ENCODE measurements at places on chromosomes 5 and 9.

GRCh38 chr9:135714242-135715055 lies 12.5 kb downstream of the KCNT1 start:
- DNase-seq: no peak

DNA sequence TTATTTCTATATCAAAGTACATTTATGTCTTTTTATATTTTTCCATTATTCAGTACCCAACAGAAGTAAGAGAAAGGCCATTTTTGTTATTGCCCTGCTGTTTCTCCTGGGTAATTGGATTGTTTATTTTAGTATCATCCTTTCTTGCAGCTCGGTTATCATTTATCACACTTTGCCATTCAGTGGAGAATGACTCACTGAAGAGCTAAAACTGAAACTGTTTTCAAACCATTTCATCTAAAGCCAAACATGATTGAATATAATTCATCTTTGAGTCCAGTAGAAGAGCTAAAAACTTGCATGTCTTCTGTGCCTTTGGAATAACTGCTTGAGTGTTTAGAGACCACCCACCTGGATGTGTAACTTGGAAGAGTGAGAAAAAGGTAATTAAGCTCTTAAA lies 139.5 kb upstream of the PRDM9 start:
- DNase-seq: peak; percentile 82

- no peak for DNase-seq
Observed at GRCh38 chr9:87269296-87270176, 228.1 kb upstream of the DAPK1 start.

DNA sequence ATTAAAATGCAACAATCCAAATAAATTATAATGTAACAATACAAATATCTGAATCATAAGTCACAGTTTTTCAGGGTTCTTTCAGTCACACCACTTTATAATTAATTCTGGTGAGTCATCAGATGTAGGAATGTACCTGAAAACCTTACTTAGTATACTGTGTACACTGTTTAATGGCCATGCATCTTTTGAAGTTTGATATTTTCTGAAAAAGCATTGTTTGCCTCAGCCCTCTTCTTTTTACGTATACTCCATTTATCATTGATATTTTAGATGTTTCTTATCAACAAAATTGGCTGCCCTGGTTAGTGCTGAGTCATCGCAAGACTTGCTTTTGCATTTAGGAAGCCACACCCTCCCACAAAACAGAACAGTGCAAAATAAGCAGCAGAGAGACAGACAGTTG lies 218.6 kb downstream of the PJA2 start:
- peak; percentile 73 for DNase-seq

- DNase-seq: no peak
Observed at GRCh38 chr9:125343518-125344275, 82.1 kb downstream of the GAPVD1 start.

DNA sequence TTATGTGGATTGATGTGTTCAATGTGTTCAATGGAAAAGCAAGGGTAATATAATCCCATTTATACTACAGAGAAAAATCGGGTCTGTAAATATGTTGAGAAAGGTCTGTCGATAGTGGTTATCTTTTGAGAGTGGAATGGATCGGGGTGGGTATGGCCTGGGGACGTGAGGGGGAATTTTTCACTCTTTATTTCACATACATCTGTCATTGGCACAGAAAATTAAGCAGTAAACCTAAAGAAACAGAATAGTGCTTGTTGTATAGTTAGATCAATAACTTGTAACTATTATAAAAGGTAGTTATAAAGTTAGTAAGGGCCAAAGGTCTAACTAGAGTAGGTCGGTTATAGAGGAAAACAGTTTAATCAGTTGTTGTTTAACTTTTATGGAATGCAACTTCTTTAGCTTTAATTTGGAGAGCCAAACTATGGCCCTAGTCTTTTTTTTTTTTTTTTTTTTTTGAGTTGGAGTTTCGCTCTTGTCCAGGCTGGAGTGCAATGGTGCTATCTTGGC lies 66.1 kb upstream of the ABL1 start:
- no peak for DNase-seq

- no peak for DNase-seq
Observed at GRCh38 chr5:55429613-55430253, 105.0 kb downstream of the PLPP1 start.

- DNase-seq: no peak
Observed at GRCh38 chr5:95962475-95962773, 773 bp upstream of the ELL2 start.

DNA sequence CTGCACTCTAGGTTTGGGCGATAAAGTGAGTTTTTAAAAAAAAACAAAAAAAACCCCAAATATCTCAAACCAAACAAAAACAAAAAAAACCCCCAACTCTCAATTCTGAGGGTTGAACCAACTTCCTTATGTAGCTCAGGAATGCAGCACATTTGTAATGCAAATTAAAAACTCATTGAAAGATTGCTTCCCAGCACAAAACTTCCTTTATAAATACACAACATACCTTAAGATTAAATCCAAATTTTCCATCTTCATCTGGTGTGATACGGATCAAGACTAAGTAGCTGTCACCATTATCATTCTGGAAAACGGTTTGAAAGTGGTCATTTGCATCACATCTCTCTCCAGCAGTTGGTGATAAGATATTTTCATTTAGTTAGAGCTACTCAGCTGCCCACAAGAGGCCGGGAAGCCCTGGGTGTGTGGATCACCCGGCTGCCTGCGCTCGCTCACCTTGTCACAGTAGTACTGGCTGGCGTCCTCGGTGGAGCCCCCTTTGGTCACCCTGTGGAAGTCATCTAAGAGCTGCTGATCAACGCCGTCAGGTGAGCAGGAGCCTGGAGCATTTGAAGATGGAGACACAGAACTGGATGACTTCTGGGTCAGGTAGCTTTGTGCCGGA lies 88.2 kb downstream of the PTPN3 start:
- DNase-seq: no peak

- DNase-seq: no peak
Observed at GRCh38 chr9:68530618-68531017, 10.1 kb downstream of the TMEM252 start.

- no peak for DNase-seq
Observed at GRCh38 chr9:134629061-134629585, 12.5 kb upstream of the COL5A1 start.

DNA sequence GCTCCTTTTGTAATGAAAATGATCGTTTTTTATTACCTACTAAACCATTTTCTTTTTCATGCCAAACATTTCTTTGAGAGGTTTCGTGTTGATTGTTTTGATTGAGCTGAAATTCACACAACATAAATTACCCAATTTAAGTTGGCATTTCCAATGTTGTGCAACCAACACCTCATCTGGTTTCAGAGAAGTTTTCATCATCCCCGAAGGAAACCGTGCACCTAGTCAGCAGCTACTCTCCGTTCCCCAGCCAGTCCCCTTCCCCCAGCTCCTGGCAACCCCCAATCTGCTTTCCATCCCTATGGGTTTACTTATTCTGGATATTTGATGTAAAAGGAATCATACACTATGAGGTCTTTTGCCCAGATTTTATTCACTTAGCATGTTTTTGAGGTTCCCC lies 123.6 kb downstream of the ADCY2 start:
- no peak for DNase-seq

DNA sequence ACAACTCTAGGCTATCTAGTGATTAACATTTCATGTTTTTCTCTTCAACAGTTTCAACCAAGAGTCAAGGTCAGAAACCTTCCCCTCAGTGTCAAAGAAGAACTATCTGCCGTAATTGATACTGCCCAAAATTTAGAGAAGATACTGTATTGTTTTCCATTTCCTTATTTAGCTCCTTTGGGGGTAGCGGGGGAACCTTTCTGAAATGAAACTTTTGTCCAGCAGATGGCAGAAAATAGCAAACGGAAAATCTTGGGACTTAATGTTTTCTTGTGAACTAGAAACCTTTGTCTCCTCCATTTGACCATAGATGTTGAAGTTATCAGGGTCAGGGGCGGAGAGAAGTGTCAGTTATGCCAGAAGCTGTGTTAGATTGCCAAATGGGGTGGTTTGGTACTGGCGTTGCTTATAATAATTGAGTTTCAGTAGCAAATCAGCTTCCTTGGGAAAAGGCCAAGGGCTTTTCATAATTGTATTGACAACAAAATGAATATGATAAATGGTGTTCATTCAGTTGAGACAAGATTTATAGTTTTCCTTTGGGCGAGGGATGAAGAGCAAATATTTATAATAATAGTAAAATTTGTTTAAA lies 101.7 kb upstream of the TLX3 start:
- DNase-seq: peak; percentile 87

DNA sequence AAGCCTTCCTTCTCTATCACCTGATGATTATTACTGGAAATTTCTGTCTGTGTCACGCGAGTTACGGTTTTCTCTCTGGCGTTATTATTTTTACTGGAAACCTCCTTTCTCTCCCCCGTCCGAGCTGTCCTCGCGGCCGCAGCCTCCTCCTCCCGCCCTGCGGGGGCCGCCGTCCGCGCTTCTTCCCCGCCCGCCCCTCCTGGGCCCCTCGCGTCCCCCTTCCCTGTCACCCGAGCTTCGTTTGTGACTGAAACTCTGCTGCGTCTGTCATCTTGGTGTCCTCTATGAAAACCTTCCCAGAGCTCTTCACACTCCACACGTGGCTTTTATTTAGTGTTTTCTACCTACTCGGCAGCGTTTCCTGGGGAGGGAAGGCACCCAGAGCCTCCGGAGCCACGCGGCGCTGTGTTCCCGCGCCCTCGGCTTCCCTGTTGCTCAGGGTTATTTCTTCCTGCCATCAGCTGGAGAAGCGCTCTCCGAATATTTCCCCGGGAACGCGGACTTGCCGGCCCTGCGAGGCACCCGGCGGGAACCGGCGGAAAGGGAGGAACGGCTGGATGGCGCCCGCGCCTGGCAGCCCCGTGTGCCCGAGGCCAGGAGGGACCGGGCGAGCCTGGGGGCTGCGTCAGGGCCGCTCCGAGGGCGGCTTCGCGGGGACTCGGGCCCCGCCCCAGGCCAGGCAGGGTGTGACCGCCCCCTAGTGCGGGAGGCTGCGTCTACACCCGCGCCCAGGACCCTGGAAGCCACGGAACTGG lies 33.9 kb downstream of the TRIP13 start:
- DNase-seq: peak; percentile 65

GRCh38 chr5:35194635-35195471 lies 35.4 kb downstream of the PRLR start:
- no peak for DNase-seq

DNA sequence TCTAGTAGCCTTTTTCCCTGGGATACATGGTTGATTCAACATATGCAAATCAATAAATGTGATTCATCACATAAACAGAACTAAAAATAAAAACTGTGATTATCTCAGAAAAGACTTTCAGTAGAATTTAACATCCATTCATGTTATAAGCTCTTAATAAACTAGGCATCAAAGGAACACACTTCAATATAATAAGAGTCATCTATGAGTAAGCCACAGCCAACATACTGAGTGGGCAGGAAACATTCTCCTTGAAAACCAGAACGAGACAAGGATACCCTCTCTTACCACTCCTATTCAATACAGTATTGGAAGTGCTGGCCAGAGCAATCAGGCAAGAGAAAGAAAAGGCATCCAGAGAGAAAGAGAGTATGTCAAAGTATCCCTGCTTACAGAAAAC lies 239.9 kb downstream of the ATPSCKMT start:
- no peak for DNase-seq

DNA sequence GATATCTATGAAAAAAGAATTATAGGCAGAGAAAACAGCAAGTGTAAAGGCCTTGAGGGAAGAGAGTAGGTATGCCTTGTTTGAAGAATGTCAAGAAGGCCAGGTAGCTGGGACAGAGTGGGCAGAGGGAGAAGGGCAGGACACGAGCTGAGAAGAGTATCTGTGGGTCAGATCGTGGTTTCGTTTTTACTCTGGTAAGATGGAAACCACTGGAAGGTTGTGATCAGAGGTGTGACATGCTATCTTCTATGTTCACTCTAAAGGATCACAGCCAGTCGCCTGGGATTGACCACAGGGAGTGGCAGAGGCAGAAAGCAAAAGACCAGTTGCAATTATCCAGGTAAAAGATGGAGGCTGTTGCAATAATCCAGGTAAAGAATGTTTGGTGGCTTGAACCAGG lies 12.6 kb upstream of the ARHGAP26 start:
- no peak for DNase-seq

DNA sequence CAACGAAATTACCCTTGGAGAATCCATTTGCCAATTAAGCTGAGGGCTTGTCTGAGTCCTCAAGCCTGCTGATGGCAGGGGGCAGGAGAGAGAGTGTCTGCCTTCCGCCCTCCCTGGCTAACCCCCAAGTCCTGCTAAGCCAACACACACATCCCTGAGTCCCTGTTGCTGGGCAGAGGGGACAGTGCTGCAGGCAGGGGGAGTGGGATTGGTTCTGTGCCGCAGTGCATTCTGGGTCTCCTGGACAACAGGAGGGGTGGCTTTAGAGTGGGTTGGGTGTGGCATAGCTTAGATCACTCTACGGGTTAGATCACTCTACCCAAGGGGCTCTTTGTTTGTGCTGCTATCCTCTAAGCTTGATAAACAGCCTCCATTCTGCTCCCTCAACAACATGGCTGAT lies 427.7 kb downstream of the CDK5RAP2 start:
- DNase-seq: no peak

DNA sequence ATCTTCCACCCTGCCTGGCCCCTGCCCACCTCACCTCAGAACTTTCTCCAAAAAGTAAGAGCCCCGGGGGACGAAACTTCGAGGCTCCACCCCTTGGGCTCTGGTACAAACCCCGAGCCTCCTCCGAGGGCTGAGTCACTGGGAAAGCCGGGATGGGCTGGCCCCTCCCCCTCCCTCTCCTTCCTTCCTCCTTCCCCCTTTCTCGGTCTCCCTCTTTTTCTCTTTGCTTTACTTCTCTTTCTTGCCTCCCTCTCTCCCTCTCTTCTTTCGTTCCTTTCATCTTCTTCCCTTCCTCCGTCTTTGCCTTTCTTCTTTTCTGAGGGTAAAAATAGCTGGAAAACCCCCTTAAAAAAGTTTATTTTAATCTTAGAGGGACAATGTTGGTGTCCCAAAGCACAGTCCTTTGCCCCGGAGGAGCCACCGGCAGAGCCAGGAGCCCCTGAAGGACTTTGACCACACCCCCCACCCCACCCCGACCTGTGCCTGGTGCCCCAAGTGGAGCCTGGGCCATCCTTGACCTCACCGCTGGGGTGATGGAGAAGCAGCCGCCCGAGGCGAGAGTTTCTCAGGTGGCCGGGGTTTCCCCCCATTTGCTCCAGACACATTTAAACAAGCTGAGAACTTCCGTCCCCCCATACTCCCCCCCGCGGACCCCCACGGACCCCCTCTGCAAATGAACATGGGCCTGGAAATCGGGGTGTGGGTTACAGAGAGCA lies 5.7 kb upstream of the NOTCH1 start:
- peak; percentile 10 for DNase-seq

DNA sequence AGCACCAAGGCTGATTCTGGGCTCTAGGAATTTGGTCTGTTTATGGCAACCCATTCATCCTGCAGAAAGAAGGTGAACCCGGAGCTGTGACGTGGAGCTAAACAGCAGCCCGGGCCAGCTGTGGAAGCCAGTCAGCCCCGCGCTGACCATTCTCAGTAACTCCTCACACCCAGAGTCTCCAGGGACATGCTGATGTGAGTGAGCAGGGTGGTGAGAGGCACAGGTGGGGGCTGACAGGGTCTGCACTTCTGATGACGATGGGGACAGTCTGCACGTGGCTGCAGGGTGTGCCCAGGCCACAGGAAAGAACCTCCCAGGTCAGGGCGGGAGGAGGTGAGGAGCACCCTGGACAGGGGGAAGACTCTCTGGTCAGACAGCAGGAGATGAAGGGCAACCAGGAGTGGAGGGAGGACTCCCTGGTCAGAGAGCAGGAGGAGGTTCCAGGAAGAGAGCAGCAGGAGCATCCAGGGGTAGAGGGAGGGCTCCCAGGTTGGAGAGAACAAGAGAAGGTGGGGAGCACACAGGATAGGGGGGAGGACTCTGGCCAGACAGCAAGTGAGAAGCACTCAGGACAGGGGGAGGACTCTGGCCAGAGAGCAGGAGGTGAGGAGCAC lies 26.1 kb upstream of the SLC6A3 start:
- no peak for DNase-seq
